ENCODE measurements at places on chromosomes 4 and X. TPM values are rescaled to one million over a fixed set of nuclear protein-coding genes. Genes with fewer than 3 reads are reported as not detected.
A peak's percentile ranks its signal among the peaks of the same experiment; 100 is the strongest.

DNA sequence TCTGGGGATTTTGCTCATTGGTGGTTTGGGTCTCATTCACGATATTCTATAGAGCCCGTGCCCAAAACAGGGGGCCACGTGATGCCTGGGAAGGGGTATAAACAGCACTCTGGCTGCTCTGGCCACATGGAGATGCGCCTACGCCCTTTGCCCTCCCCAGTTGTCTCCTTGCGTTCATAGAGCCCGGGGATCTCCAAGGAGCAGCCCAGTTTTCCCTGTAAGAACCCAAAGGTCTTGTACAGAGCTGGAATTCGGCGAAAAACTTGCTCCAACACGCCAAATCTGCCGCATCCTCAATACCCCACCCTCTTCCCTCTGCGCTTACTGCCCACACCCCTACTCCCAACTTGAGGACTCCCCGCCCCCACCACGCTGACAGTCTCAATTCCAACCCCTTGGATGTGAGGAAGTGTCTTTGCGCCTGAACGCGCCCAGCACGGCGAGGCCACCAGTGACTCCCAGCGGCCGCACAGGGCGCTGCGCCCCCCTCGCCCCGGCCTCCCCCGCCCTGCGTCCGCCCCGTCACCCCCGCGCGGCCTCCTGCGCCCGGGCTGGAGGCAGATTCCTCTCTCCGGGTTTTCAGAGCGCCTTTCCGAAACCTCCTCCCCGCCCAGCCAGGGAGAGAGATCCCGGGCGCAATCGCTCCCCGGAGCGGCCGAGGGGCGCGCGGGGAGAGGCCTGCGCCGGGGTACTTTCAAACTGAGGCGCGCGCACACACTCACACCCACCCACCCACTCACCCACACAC, at the start of gene NHS:
Gene NHS, plus strand, starts transcription at position 582 of the 748 bp plus-strand sequence. CDS start 558 bp downstream, outside the sequence.
- DNase-seq: peak; percentile 84

Gene RNF175
- 0.66 TPM for total RNA-seq

DNA sequence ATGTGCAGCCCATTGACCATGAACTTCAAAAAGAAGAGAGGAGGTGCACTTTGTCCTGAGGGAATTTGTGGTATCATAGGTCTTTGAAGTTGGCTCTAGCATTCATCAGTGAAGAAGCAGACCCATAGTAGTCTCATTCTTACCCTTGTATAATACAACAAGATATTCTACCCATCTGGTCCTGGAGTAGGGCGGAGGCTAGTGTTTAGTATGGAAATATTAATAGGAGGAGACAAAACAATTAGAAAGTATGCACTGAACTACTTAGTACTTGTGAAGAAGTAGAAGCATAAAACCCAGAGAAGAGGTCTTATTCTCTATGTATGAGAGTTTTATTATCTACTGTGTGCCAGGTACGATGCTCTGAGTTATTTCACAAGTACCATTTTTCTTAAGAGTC, 189.0 kb downstream of the AASDH start:
- no peak for DNase-seq

Gene ZDHHC15
- total RNA-seq: not detected

Gene SPARCL1
- not detected for total RNA-seq

- DNase-seq: peak; percentile 59
These were observed 19.0 kb upstream of the AP1S2 start for GRCh38 chrX:15873566-15873965.

Gene TBC1D19
- total RNA-seq: 5.5 TPM
